Posterior cingulate gyrus (tissue), 11 donors: ENCODE measurements at places on chromosomes 3 and 15.
A peak's percentile ranks its signal among the peaks of the same experiment; 100 is the strongest.

DNA sequence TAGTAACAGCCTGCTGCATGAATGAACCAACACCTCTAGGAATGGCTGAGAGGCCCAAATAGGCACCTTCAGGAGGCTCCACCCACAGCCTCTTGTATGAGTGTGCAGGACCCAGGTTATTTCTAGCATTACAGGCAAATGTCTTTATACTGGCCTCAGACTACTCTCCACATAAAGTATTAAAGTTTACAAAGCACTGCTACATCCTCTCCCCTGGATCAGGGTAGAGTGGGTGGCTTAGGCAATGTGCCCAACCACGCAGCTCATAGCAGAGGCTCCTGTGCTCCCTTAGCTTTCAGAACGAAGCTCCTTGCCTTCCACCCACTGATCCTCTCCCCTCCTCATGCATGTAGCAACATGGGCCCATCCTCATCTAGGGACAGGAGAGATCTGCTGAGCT is 16.3 kb downstream of the TMEM43 start:
- no peak for DNase-seq

GRCh38 chr15:42939841-42940240 is 19.3 kb upstream of the TTBK2 start:
- peak; percentile 82 for DNase-seq

DNA sequence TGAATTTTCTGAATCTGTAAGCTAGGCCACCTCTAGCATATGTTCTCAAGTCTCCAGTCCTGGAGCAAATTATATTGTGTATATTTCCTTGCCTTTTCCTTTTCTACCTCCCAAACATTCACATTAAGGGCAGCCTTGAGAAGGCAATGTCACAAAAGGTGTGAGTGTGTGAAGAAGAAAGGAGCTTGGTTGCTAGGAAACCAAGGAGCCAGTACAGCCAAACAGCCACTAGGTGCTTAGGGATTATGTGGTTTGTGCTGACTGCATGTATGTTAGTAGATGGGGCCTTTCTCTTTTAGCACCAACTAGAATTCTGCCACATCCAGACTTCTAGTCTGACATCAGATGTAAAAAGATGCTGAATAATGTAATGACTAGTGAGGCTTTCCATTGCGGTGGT is 118.8 kb upstream of the DAZL start:
- DNase-seq: no peak

DNA sequence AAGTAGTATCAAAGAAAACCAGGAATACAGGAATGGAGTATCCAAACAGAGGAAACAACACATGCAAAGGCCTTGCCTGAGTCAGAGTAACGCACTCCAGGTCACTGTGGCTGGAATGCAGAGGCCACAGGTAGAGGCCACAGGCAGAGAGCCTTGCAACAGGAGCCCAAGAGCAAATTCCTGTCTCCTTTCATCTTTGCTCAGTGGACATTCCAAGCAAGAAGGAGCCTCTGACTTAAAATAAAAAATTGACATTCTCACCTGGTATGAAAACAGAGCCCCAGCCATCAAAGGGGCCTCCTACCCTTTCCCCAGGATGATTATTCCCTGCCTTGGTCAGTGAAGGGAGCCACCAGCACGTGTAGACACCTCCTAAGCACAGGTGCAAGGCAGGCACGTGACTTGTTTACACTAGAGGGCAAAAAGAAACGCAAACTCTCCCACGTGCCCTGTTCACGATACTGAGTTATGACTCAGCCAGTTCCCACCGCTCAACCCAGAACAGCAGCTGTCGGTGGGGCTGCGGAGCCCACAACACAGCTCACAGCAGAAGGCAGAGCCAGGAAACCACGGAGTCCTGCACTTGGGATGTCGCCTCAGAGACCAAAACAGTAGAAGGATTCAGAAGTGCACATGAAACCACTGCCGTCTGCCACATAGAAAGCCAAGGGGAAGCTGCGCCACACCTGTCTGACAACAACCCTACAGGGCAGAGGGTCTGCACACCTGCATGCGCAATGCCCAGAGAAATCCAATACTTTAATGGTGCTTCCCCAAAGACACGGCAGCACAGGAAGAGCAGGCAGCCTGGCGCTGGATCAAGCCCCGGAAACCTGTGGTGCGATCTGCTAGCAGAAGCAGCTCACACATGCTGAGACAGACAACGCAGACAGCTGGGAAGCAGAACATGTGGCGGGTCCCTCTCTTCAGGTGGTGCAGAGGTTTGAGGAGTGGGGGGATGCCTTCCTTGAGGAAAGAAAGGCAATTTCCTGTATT is 52.1 kb downstream of the ITGB5 start:
- DNase-seq: no peak

DNA sequence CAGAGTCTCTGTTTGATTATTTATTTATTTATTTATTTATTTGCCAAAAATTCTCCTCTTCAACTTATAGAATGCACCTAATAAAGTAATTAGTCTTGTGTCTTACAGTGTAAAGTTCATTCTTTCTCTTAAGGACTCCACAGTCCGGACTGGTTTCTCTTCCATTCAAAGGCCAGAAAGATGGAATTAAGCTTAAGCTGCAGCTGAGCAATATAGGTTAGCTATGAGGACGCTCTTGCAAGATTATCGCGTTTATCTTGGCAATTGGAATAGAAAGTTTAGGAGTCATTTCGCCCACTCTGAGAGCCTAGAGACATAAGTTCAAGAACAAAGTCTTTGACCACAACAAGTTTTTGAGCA is 15.0 kb downstream of the TAGLN3 start:
- no peak for DNase-seq

GRCh38 chr3:106446271-106446670 is 577.5 kb upstream of the CBLB start:
- DNase-seq: no peak

DNA sequence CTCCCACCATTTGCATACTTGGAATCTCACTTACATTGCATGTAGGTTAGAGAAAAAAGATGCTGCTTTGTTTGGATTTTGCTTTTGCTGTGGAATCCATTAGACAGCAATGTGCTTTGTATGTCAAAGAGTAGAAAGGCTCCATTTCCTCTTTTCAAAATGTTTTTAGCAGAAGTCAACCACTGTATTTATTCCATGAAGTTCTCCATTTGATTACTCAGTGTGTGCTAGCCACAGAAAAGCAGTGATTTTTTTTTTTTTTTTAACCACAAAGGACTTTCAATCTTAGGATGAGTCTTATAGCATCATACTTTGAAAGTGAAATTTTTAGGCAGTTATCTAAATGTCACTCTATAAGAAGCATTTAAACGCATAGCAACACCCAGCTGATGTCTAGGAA is 285.0 kb upstream of the ADAMTS9 start:
- no peak for DNase-seq

DNA sequence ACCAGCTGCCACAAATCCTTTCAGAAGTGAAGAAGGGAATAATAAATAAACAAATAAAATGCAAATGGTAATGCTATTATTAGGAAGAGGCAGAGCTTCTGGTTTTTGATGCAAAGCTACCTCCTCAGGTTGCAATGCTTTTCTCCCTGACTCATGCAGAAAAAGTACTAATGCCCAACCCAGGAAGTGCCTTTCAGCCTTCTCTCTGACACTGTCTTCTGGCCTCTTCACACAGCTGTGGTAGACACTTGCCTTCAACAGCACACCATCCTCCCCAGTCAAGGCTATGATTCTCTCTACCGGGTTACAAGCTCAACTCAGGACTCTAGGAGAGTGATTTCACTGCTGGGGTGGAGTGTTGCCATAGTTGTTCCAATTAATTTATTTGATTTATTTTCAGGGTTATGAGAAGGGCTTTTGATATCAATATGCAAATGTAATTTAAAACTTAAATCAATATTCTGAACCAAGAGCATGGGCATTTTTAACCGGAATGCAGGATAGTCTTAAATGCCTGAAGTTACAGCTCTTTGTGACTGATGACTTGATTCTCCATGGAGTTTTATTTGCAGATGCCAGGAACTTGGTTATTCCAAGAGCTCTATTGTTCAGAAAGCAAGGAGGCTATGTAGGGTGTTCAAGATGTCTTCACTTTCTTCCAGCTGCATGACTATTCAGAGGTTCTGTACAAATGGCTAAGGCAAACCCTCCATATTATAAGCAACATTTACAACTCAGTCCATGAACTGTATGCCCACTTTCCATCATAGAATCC is 27.1 kb upstream of the GALNT15 start:
- DNase-seq: no peak

DNA sequence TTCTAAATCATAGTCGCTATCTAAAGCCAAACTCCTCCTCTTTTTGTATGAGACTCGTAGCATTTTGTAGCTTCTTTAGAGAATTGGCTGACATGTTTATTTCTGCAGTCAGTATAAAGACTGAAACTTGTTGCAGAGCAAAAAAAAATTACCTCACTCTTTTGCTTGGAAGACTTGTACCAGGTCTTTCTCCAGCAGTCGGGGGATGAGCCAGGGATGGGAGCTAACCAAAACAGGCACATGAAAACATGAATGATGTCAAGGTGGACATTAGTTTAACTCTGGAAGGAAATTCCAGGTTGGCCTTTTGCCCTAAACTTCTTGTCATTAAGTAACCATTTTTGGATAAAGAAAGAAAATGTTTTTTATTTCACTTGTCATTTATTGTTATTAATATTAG is 47.0 kb upstream of the SCAANT1 start:
- no peak for DNase-seq

- DNase-seq: peak; percentile 42
Observed at GRCh38 chr3:126117786-126118185, 33.9 kb upstream of the SLC41A3 start.

GRCh38 chr15:35000511-35000910 is 12.4 kb upstream of the ZNF770 start:
- no peak for DNase-seq

- DNase-seq: no peak
Observed at GRCh38 chr15:66288551-66289185, 4.7 kb upstream of the DIS3L start.

DNA sequence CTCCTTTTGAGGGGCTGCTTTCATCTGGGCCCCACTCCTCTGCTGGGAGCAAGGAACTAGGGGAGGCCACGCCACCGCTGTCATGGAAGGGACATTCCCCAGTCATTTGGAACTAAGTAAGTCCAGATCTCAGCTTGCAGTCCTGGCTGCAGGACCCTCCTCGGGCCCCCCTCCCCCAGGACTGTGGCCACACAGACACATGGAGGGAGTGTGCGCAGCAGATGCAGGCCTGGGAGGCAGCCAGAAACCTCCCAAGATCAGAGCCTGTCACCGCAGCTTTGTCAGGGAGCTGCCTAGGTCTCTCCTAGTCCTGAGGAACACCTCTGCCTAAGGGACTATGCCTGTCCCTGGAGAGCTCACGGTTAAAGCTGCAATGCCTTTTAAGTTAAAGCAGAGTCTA is 7.3 kb upstream of the SEMA3F start:
- DNase-seq: no peak

- DNase-seq: no peak
Observed at GRCh38 chr15:48397841-48398240, 66.6 kb downstream of the DUT start.

DNA sequence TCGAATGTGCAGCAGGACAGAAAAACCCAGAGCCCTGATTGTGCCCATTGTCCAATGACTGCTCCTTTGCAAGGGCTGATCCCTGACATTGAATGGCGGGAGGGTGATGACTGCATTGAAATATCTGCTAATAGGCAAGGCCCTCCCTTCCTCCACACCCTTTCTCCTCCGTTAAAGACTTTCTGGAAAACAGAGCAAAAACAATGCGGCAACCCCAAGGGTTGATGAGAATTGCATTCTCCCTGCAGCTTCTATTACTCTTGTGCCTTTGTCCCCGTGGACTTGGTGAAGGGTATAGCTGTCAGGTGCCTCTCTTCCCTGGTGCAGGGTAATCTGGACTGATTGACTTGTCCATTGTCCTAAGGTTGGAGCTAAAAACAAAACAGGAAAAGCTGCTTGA is 71.8 kb downstream of the THSD4 start:
- no peak for DNase-seq

DNA sequence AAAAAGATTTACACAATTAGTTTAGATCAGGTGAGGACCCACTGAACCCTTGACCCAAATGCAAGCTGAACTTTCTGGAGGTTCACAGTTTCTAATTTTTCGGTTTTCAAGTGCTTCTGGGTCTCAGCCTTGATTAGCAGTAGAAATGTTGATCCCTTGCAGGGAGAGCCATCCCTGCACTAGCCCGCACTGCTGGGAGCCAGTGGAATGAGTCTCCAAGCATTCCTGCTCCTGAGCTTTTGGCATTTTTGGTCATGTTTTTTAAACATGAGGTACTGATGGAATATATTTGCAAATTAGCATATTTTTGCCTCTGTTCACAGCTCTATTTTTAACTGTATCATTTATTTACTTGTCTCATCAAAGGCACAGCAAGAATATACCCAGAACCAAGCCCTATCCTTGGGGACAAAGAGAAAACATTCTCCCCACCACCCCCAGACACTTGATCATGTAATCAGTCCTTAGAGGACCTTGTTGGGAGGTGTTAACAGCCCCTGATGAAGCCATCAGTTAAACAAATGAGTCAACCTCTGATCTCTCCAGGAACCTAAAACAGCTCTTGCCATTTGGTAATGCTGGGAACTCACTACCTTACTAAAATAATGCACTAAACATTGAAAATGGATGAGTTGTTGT is 119.0 kb upstream of the CTDSPL start:
- no peak for DNase-seq

- no peak for DNase-seq
Observed at GRCh38 chr3:177102553-177102952, 94.7 kb downstream of the TBL1XR1 start.

DNA sequence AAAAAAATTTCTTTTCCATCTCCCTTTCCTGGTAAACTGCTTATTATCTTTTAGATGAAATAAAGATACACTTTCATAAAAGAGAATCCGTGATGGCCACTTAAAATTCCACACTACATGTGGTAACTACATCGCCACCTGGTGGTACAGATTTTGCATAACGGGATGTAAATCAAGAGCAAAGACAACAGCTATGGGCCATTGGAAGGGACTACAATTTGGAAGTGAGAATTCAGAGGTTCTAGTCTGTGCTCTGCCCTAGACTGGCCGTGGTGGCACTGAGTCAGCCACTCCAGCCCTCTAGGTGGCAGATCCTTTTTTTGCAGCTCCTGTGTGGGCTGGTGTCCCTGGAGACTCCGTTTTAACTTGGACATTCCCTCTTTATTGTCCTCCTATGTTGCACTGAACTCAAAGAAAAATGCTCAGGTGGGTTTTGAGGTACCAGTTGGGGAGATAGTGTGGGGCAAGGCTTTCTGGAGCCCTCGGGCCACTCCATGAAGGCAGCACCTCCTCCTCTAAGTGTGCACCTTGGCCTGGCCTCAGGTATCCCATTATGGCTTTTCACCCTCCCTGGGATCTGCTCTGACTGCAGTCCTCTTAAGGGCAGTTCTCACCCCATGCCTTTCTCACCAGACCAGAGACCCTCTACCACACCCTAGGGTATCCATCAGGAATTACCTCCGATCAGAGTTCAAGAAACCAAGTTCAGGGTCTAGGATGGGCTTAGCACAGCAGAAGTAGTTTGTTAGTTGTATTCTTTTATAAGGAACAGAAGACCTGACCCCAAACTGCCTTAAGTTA is 54.9 kb downstream of the SPSB4 start:
- peak; percentile 36 for DNase-seq

GRCh38 chr3:72754582-72754981 is 93.7 kb downstream of the SHQ1 start:
- no peak for DNase-seq

- DNase-seq: no peak
Observed at GRCh38 chr3:175297216-175297615, 438.1 kb downstream of the NAALADL2 start.
